ENCODE measurements at places on chromosomes 3 and 15. TPM values are rescaled to one million over a fixed set of nuclear protein-coding genes. Genes with fewer than 3 reads are reported as not detected.

The HTR3E gene
- total RNA-seq, result not detected

The NPAP1 gene
- total RNA-seq, result 2.2 TPM

- peak; percentile 41 for DNase-seq
Observed at GRCh38 chr15:98375513-98376340, 272.6 kb upstream of the IGF1R start.

The GPR27 gene
- 16.3 TPM for total RNA-seq

The CYP8B1 gene
- total RNA-seq, result not detected

The ACTRT3 gene
- total RNA-seq, result 4.0 TPM

The NDUFB5 gene
- 109 TPM for total RNA-seq

- peak; percentile 84 for DNase-seq
Observed at GRCh38 chr3:72487078-72487765, 361.0 kb downstream of the SHQ1 start.

The RASL12 gene
- total RNA-seq, result 32.8 TPM

GRCh38 chr15:58292751-58293175 is 139.0 kb upstream of the LIPC start:
- DNase-seq, result no peak

DNA sequence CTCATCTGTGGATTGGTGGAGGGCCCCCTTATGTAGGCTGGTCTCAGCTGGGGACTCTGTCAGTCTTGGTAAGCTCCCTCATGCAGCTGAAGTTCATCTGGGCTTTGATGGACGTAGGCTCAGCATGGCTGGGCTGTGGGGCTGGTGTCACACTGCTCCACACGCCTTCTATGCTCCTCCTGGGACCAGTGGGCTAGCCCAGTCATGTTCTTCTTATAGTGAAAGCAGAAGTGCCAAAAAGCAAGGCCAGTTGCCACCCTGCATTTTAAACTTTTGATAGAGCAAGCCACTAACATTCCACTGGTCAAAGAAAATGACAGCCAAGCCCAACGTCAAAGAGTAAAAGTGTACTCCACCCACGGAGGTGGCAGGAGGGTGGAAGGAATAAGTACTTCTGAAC is 165.5 kb downstream of the MEX3B start:
- no peak for DNase-seq

DNA sequence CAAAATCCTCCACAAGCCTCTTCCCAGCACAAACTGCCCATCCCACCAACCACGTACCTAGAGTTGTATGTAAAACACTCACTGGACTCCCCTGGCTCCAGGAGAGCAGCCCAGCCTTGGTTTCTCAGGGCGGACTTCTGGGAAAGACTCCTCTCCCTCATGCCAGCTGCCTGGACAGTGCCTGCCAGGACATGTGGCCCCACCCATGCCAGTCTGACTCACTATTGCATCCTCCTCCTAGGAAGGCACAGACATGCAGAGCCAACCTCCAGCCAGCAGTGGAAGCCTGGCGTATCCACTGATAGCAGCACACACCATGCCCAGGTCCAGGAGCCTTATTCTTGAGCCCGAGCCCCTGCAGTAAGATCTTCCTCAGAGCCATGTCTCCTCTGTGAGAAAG is 8.6 kb downstream of the PKM start:
- peak; percentile 77 for DNase-seq

DNA sequence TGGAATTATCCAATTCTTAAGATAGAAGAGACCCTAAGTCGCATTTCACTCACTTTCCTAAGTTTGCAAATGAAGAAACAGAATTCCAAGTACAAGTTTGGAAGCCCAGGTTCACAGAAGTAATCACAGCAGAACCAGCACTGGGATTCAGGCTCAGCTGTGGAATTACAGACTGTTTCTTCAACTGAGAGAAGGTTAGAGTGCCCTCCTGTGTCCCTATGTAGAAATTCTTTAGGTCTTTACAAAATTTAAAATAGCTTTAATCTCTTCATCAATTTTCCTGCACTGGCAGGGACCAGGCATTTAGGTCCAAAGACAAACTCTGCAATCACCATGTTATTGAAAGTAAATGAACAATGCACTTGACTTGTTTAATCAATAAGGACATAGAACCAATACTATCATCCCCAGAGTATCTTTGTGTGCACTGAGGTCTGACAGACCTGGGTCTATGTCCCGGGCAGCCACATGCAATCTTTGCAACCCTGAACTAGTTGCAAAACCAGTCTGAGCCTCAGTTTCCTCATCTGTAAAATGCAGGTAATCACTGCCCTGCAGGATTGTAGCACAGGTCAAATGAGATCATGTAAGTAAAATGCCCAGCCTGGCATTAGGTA is 96.3 kb upstream of the ZBED2 start:
- no peak for DNase-seq

DNA sequence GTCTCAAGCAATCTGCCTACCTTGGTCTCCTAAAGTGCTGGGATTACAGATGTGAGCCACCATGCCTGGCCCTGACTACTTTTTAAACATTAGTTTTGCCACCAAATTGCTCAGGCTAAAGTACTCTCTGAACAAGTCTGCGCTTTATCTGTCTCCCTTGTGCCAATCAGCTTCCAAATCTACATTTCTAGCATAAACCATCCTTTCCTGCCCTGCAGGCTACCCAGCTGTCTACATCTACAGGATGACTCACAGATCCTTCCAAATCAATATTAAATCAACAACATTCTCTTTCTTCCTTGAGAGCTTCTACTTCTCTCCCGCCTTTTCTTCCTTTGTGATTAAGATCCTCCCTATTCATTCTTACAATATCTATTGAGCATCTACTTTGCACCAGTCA is 16.0 kb upstream of the ATOSA start:
- DNase-seq, result no peak

The HAPLN3 gene
- 8.5 TPM for total RNA-seq

DNA sequence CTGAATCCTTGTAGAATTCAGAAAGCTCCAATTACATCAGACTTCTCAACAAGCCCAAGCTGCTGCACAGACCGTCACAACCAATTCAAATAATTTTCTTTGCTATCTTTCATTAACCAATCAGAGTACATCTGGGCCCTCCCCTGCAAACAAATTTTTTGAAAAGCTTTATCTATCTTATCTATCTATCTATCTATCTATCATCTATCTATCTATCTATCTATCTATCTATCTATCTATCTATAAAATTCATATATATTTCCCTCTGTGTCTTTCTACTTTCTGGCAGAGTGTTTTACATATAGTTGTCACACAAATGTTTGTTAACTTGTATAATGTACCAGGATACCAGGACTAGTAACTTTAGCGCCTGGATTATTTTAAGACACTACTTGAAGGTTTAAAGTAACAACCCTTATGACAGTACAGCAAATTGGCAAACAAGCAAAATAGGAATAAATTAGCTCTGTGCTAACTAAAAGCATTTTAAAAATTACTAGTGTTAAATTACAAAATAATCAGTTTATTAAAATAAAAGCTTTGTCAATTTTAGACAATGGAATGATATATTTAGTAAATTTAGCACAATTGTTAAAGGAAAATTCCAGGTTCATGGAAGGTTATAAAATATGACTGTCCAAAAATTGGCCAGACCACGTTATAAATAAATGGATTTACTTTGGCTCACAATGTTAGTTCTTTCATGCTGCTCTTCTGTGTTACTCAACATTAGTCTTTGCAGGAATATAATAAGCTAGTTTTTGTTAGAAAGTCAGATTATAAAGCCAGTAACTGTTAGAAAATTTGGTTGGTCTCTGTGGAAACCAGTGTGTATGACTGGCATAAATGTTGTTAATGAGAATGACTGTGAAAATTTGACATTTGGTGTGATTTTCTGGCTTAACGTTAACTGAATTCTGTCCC is 138.6 kb downstream of the SUCNR1 start:
- no peak for DNase-seq

- DNase-seq, result no peak
Observed at GRCh38 chr3:163672954-163673353, 1405.3 kb downstream of the SI start.

GRCh38 chr3:191123231-191123630 is 75.8 kb upstream of the OSTN start:
- DNase-seq, result no peak

DNA sequence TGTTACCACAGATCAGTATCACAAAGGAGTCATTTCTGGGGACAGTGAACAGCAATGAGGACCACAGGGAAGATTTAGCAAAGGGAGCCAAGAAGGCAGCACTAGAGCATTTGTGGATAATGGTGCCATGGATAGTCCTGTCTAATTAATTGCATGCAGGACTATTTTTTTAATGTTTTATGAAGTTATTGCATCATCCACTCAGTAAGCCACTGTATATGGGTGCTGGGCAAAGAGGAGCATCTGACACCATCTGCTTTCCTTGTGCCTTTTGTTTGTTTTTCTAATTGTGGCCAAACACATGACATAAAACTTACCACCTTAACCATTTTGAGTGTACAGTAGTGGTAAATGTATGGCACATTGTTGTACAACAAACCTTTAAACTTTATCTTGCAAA is 301.1 kb upstream of the LRRFIP2 start:
- DNase-seq, result no peak

DNA sequence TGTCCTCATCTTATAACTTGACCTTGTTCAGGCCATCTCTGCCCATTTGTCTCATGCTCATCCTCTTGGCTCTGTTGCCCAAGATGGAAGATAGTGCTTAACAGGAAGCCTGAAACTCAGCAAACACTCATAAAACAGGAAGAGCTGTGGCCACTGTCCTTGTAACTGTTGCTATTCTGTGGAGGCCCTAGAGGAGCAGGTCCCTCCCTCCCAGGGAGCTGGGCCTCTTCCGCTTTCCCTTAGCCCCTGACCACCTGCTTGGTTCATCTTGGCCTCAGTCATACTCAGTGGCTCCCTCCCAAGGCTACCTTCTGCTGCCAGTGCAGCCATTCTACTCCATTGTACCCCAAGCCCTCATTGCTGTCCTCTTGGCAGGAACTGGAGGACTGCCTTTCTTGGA is 3.5 kb downstream of the MAPKAPK3 start:
- no peak for DNase-seq

- no peak for DNase-seq
Observed at GRCh38 chr3:31210068-31210645, 315.7 kb upstream of the GADL1 start.
